Natural killer cell treated with Interleukin-12 subunit alpha and Interleukin-12 subunit beta and Interleukin-15 and Interleukin-18, amount 100 ng/mL, for 72 hours (primary cell): ENCODE measurements at places on chromosomes 11 and 22.

- peaks cover 11% of the 10 kb centered on the region for H3K27me3 ChIP-seq
- H3K27ac ChIP-seq: peak overlapping the region; percentile 70
- no peaks in the 10 kb centered on the region for H3K36me3 ChIP-seq
- H3K4me1 ChIP-seq: peaks cover 47% of the 10 kb centered on the region
- no peak for DNase-seq
- peak overlapping the region; percentile 0 for H3K4me3 ChIP-seq
Measured at GRCh38 chr11:117809236-117810055, 12.4 kb upstream of the DSCAML1 start.

GRCh38 chr11:20388096-20389055, 860 bp downstream of the PRMT3 start:
- H3K27ac ChIP-seq: peak overlapping the region; percentile 97
- H3K4me1 ChIP-seq: peaks cover 14% of the 10 kb centered on the region
- no peak for DNase-seq
- peaks cover 6% of the 10 kb centered on the region for H3K36me3 ChIP-seq
- H3K27me3 ChIP-seq: no peaks in the 10 kb centered on the region

- no peaks in the 10 kb centered on the region for H3K36me3 ChIP-seq
- no peaks in the 10 kb centered on the region for H3K4me1 ChIP-seq
Measured at GRCh38 chr22:31005535-31005934, 36.5 kb downstream of the TUG1 start.

DNA sequence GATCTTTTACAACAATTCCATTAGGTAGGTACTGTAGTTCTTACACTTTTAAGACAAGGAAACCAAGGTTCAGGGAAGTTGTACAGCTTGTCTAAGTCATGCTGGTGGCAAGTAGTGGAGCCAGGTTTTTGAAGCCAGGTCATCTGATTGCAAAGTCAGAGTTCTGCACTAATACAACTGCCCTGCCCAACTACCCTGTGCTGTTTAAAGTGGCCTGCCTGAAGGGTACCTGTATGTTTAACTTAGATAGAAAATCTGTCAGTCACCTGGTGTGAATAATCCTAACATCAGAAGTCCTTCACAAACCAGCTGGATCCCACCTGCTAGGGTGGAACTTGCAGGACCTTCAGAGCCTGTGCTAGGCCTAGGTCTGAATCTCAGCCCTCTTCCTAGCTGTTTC, 44.2 kb downstream of the ARFGAP2 start:
- H3K4me3 ChIP-seq: no peak overlapping the region
- no peaks in the 10 kb centered on the region for H3K36me3 ChIP-seq
- H3K4me1 ChIP-seq: no peaks in the 10 kb centered on the region
- no peak overlapping the region for H3K27ac ChIP-seq
- no peaks in the 10 kb centered on the region for H3K27me3 ChIP-seq
- DNase-seq: no peak

GRCh38 chr22:21573293-21573734, 5.8 kb downstream of the UBE2L3 start:
- no peak for DNase-seq
- no peaks in the 10 kb centered on the region for H3K27me3 ChIP-seq
- peaks cover 67% of the 10 kb centered on the region for H3K4me1 ChIP-seq
- peaks cover 23% of the 10 kb centered on the region for H3K36me3 ChIP-seq
- H3K4me3 ChIP-seq: peak overlapping the region; percentile 90
- H3K27ac ChIP-seq: peak overlapping the region; percentile 98
